AG08395 (cell line): ENCODE measurements at places on chromosomes 4 and X.
A peak's percentile ranks its signal among the peaks of the same experiment; 100 is the strongest.

GRCh38 chrX:110401135-110401534 is 42.5 kb downstream of the RTL9 start:
- no peak for DNase-seq

DNA sequence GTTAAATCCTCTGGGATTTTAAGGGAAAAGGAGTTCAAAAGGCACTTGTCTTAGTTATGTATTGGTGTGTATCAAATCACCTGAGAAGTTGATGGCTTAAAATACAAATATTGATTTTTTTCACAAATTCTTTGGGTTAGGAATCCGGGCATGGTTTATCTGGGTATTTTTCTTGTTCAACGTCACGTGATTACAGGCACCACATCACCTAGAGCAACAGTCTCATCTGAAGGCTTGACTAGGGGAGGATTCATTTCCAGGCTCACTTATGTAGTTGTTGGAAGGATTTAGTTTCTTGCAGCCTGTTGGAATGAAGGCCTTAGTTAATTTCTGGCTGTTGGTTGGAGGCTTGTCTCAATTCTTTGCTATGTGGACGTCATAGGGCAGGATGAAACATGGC is 326.1 kb downstream of the STIM2 start:
- DNase-seq, result no peak

DNA sequence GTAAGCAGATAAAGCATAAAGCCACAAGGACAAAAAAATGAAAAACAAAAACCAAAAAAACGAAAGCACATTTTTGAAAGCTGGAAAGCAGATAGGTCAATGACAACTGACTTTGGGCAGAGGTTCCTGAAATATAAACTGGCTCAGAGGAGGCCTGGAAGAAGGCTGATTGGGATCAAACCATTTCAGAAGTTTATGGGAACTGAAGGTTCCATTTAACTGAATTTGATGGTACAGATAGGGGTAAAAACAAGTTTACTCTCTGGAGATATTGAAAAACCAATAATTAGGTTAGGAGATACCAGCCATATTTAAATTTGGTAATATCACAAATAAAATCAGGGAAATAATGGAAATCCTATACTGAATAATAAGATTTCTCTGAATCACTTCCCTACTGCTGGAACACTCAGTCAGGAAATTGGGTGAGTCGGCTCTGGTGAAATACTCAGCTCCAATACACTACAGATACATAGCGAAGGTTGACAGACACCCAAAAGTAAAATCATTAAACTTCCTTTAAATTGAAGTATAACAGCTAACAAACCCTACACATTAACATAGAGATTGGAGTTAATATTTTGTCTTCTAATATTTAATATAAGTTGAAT is 1584.3 kb downstream of the STIM2 start:
- no peak for DNase-seq

- DNase-seq, result peak; percentile 4
These were observed 162.4 kb downstream of the WDFY3 start for GRCh38 chr4:84804136-84804535.

- DNase-seq, result no peak
These were observed 1131.5 kb downstream of the PCDH18 start for GRCh38 chr4:136400829-136401228.

GRCh38 chr4:4603592-4603991 is 61.7 kb upstream of the STX18 start:
- DNase-seq, result no peak

DNA sequence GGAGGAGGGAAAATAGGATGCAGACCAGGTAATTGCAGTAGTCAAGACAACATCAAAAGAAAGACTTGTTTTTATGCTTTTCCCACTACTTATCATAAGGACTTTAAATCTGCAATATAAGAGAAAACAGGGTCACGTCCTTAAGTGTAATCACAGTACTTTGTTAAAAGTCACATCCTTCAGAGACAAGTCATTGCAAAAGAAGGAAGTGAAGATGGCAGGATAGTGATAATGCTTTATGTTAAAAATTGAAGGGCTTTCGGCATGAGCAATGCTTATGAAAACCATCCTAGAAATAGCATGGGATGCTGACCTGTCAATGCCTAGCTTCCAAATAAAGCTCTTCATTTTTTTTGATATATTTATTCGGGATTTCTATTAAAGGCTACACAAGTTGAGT is 110.2 kb upstream of the TENM3 start:
- DNase-seq, result no peak

GRCh38 chr4:99506781-99507180 is 4.0 kb upstream of the C4orf17 start:
- DNase-seq, result no peak

- peak; percentile 57 for DNase-seq
These were observed 305.9 kb upstream of the HAND2 start for GRCh38 chr4:173835903-173836302.

DNA sequence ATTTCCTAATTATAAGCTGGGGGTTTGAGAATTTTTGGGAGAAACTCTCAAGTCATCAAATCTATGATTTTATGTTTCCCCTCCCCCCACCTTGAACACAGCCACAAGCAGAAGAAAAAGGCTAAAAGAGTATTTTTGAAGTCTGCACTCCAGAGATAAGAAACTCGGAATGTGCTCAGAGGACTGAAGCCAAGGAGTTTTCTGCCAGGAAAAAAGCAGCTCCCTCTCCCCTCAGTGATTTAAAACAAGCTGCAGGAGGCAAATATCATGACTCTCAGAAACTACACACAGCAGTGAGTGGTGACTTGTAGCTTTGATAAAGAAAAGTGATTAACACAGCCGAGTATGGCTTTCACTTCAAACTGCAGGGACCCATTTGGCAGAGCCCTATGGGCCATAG is 800.2 kb upstream of the FTHL17 start:
- no peak for DNase-seq

GRCh38 chr4:185283723-185284122 is 74.3 kb downstream of the SNX25 start:
- no peak for DNase-seq

DNA sequence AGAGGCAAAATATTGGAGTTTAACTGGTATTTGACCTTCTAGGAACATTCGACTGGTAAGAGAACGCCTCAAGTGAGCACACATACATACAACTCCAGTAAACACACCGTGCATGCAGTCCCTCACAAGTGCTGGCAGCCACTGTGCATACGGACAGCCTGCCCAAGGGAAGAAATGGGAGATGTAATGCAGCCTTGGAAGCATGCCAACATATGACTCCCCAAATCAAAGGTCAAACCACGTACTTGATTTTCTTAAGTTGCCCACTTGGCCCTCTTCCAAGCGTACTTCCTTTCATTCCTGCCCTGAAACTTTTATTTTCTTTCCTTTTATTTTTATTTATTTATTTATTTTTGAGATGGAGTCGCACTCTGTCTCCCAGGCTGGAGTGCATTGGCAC is 206.6 kb downstream of the SPRY1 start:
- DNase-seq, result no peak

DNA sequence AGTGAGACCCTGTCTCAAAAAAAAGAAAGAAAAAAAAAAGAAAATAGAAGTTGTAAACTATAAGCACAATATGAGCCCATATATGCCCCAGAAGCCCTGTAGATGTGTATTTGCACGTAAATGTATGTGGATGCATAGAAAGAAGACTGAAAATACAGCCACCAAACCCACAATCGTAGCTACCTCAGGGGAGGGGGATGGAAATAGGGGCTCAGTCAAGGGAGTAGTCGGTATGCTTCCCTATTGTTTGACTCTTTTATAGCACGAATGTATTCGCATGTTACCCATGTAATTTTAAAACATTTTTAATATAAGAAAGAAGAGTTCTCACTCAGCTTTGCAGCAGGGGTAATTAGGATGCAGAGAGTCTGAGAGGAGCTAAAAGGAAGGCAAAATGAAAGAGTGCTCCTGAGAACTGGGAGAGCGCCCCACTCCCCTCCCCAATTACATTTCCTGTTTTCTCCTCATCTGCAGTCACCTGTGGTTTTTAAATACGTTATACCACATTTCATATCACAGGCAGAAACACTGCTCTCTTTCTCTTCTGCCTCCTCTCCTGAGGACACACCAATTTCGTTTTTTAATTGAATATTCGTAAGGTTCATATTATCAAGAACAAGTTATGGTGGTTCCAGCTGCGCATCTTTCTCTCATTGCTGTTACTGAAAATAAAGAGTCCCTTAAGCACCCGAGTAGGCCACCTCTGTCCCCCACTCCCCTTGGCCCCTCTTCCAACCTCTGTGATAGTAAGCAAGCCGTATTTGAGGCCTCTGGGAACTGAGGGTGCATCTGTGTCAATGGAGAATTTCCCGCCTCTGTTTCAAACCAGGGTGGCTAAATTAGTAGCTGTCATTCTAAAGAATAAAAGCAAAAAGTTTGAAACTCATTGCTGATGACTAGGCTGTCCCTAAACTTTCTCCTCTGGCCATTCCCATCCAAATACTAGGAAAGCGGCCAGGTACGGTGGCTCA is 10.7 kb downstream of the SEPTIN6 start:
- DNase-seq, result no peak

GRCh38 chrX:42955349-42955748 is 177.4 kb upstream of the PPP1R2C start:
- no peak for DNase-seq

- DNase-seq, result no peak
These were observed 4.9 kb upstream of the CTBP1 start for GRCh38 chr4:1253831-1254230.

DNA sequence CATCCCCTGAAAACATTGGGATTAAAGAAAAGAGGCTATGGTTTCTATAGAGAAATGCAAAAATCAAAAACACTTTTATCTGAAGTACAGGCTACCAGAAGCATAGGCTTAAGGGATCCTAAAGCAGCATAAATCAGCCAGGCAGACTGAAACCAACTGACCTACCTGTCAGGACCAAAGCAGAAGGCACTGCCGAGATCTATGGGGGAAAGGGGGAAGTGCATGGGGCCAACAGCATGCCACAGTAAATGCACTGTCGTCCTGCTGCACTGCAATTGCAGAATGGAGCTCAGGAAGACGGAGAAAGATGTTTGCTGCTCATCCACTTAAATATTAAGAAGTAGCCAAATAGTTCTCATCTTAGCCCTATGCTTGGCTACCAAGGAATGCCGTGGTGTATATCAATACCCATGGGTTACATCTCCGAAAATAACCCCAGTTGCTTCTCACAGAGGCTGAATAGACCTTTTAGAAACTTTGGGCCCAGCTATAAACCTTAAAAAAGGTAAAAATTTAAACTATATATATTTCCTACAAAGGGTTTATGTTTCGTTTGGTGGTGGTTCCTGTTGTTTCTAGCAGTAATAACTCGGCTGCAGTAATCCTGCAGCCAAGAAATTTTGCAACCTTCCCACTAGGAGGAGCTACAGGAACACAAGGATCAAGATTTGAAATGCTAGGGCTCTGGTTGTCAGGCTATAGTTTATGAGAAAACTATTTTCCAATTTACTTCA is 312.2 kb upstream of the DIAPH2 start:
- DNase-seq, result peak; percentile 64

DNA sequence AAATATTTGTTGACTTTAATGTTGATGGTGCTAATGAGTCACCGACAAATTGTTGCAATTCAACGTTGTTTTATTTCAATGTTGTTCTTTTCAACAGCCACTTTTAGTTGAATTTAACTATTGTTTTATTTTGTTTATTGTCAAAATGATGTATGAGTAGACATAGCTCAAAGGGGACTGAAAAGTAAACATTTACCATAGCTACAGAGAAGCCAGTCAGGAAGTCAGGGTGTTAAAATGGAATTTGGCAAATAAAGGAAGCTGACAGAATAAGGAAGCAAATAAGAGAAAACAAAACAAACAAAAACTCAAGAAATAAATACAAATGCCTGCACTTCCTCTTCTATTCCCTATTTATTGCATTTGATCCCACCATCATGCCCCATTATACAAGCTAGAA is 648.4 kb upstream of the HTR2C start:
- DNase-seq, result no peak

DNA sequence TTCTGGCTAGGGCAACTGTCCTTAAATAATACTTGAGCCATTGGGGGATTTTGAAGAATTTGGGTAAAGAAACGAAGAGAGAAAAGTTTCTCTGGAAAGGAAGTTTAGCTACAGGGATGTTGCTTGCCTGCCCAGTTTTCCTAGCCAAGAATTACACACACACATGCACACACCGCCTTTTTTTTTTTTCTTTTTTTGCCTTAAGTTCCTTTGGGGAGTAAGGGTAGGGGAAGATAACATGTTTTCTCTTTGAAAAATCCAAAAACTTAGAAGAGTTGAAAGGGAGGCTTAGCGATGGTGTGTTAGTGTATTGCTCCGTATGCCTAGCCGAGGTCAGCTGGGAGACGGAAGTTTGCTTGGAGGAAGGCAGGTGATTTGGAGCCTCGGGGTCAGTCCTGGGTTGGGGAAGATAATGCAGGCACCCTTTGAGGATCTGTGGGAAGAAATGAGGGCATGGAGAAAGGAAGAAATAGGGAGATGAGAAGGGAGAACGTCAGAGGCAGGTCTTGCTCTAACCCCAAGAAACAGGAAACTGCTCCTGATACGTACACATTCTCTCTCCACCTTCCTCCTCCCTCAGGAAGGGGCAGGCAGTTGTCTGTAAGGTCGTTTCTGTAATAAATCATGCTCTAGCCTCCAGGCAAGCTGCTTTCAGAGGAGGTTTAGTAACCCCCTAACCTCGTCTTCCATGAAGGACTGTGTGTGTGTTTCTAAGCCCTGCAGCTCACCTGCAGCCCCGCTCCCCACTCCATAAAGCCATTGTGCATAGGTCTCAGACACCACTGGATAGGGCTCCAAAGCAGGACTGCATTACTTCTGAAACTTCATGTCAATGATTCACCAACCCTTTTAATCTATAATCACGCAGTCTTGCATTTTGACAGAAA is 10.5 kb downstream of the KLF3 start:
- no peak for DNase-seq

GRCh38 chrX:39766085-39766726 is 331.6 kb downstream of the BCOR start:
- DNase-seq, result no peak

GRCh38 chr4:106565727-106566126 is 197.1 kb upstream of the GIMD1 start:
- DNase-seq, result no peak

- no peak for DNase-seq
These were observed 24.1 kb upstream of the VCX3A start for GRCh38 chrX:6558979-6559378.

GRCh38 chr4:41425650-41426049 is 112.3 kb upstream of the LIMCH1 start:
- no peak for DNase-seq

GRCh38 chr4:105304085-105304484 is 157.4 kb downstream of the TET2 start:
- no peak for DNase-seq

DNA sequence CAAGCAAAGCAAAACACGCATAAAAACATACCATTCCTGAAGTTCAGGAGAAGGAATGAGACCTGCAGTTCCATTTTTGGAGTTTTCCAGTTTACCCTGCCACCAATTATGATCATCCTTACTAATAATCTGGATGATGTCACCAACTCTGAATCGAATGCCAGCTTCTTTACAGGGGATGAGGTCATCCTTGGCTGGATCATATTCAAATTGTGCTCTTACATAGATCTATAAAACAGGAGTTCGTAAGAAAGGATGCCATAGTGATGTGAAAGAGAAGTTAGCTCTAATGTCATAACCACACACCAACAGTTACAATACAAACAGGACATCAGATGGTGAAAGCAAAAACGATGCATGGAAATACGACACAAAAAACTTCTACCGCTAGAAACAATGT is 106.5 kb downstream of the NYX start:
- no peak for DNase-seq

GRCh38 chrX:38548508-38548907 is 12.8 kb upstream of the TSPAN7 start:
- no peak for DNase-seq
